ENCODE measurements at places on chromosomes 5 and 9.
A peak's percentile ranks its signal among the peaks of the same experiment; 100 is the strongest.

GRCh38 chr9:83962165-83962564, 17.9 kb downstream of the HNRNPK start:
- no peak for DNase-seq

DNA sequence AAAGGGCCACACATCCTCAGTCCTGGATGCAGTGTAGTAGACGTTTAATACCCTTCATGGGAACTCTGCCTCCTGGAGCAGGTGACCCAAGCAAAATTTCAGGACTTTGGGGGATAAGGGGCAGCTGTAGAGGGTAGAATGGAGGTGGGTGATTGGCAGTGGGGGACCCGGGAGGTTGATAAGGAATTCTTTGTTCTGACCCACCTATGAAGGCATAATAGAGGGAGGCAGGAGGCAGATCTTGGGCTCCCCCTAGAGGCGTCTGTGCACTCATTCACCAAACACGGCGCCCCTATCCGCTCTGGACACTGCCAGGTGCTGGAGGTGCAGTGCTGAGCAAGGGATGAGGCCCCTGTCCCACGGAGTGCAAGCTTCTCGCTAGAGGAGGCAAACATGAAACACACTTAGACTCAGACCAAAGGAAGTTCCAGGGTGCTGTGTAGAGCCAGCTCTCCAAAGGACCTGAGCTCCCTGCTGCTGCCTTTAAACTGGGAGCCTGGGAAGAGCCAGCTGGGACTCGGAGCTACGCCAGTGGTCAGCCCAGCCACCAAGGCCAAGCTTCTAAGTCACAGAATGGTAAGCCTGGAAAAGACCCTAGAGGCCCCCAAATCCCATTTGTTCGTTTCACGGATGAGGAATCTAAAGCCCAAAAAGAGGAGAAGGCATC, 7.7 kb downstream of the IL17B start:
- peak; percentile 86 for DNase-seq

GRCh38 chr9:126872516-126872915, 12.1 kb downstream of the ZBTB34 start:
- DNase-seq, result no peak

DNA sequence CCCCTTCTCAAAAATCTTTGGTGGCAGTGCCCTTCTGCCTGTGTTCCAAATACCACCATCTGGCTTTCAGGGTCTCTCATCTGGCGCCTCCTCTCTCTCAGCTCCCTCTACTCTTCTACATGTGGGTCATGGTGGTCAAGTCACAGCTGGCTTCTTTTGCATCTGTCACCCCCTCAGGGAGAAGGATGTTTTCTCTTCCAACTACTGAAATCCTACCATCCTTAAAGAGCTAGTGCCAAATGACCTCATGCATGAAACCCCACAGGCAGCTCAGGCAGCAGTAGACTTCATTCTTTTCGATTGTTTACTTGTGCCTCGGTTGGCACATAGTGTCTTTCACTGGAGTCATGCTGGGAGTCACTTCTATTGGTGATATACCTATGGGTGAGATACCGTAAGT, 219.2 kb downstream of the DCP2 start:
- no peak for DNase-seq

DNA sequence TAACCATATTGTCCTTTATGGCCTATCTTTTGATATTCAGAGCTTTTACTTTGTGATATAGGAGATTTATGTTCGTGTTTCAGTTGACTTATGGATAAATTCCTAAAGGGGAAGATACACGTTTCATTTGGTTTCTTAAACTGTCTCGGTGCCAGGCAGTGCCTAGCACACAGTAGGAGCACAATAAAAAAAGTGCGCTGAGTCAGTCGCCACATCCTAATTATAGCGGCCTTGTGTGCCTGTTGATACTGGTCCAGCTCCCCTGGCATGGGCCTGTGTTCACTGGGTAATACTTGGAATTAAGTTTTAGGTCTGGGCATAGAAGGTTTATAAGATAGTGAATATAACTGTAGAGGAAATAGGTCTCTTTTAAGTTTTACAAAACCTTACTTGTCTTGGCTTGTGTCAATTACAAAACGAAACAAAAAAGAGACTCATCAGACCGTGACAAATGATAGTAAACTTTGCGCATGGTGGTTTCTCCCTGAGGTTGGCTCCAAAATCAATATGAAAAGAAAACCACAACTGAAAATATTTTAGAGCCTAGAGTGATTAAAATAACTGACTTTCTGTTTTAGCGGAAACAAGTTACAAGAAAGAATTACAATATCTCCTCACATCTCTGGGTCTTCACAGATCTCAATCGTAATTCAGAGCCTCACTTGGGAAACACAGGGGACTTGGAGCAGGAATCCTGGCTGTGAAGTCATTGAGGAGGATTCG, 84.8 kb downstream of the MVB12B start:
- DNase-seq, result no peak

- DNase-seq, result no peak
Measured at GRCh38 chr5:143215690-143216089, 187.8 kb downstream of the NR3C1 start.

DNA sequence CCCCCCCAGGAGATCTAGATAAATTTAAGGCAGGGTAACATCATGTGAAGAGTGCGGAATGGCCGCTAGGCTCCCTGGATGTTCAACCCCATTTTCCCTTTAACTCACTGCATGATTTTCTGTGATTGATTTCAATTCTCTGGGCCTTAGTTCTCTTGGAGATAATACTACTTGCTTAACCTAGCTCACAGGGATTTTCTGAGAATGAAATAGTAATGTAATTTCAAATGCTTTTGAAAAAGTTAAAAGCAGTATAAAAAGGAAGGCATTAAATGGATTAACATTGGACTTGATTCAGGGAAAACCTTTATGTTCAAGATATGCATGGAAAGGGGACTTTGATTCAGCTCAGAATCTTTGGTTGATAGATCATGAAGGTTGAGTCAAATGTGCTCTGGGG, 90.9 kb downstream of the KIF4B start:
- no peak for DNase-seq

DNA sequence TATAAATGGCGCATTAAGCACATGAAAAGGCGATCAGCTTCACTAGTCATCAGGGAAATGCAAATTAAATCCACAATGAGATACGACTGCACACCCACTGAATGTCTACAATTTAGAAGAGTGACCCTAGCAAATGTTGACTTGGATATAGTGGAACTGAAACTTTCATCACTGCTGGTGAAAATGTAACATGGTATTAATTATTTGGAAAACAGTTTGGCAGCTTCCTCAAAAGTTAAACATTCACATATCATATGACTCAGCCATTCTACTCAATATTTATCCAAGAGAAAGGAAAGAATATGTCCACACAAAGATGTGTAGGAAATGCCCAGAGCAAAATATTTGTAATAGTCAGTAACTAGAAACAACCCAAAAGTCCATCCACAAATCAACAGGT, 146.5 kb downstream of the LPAR1 start:
- DNase-seq, result no peak

DNA sequence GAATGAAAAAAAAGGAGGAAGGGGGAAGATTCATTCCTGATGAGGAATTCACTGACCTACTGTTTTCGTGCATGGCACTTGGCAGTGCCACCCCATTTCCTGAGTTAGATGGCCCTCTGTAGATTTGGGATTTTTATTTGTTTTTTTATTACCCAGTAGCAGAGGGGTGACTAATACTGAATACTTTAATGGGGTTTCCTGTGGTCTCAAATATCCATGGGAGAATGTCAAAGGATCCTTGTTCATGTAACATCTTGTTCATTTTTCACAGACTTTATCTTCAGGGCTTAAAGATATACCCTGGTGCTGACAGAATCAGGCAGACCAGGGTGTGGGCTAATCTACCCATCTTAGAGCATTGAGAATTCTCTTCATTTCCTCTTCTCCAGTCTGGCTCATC, 93.0 kb downstream of the MAMDC2 start:
- no peak for DNase-seq

DNA sequence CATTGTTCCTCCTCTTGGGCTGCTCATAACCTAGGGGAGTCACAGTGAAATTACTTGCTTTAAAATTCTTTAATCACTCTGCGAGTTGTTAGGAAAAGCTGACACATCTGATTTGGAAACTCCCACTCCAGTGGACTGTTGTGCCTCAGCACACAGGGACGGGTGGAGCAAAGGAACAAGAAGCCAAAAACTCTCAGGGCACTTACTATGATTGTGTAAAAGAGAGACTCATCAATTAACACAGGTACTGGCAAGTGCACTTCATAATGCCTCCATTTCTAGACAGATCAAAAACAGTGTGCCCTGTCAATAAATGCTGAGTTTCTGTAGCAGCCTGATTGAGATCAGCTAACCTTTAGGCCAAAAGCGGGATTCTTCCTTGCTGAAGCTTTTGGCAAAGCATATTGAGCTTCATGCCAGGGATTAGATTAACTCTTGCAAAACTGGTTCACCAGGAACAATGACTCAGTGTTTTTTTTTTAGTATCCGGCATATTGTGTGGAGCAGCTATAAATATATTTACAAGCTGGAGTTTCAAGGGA, 55.9 kb downstream of the TMC1 start:
- peak; percentile 93 for DNase-seq

- DNase-seq, result no peak
Measured at GRCh38 chr5:171794470-171794960, 8.9 kb downstream of the SMIM23 start.

DNA sequence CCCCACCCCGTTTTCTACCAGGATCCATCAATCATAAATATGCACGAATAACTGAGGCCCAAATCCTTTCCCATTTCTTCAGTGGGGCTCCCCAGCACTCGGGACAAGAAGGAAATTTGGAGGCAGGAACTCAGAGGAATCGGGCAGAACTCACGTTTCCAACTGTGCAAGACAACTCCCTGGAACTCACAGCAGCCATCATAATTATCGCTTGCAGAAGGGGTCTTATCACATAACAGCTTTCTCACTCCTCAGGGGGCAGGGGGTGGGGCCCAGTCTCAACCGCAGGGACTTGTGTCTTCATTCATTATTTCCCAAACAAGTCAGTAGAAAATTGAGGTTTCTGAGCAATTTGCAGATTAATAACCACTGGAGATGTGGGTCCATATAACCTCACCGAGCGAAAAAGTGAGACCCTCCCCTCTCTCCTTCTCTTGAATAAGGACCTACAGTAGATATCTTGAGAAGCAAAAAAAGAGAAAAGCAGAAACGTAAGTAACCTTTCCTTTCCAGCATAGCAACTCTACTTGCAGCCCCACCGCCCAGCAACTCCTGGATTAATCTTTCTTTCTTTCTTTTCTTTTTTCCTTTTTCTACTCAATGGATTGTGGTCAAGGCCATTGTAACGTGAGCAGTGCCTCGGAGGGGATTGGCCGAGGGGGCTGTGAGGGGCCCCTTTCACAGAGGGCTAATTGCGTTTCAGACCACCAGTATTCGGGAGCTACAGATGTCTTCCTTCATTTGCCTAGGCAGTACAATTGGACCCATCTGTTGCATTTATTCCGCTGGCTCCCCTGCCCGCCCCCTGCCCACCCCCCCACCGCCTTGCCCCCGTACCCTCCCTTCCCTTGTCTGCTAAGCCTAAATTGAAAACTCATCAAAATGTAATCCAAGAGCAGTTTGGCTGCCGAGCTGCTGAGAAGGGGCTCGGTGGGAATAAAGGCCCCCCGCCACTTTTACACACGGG, 24.7 kb upstream of the TIFAB start:
- no peak for DNase-seq

DNA sequence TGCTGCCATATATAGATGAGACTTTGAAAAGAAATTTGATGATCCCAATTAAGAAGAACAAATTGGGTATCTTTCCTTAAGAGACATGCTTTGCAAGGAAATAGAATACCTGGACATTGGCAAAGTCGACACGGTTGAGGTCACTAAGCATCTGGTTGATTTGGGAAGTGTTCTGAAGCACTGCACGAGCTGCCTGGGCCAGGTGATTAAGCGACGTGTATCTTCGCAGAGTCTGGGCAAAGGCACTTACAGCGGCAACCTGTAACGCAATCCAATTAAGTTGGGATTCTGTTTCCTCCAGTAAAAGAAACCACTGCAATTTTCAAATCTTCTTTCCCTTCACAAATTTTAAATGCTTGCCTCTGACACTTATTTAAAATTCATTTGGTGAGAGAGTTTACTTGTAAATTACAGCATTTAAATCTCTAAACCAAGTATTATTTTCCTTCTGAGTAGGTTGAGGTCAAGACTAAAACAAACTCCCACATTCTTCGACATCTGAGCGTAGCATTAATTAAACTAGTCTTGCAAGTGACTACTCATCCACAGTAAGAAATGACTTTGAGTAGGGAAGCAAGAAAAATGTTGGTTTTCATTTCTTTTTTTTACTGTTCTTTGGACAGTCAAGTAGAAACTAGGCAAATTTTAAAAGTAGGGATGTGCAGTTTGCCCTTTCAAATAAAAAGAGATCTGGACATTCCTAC, 262.8 kb downstream of the RFX3 start:
- DNase-seq, result no peak

DNA sequence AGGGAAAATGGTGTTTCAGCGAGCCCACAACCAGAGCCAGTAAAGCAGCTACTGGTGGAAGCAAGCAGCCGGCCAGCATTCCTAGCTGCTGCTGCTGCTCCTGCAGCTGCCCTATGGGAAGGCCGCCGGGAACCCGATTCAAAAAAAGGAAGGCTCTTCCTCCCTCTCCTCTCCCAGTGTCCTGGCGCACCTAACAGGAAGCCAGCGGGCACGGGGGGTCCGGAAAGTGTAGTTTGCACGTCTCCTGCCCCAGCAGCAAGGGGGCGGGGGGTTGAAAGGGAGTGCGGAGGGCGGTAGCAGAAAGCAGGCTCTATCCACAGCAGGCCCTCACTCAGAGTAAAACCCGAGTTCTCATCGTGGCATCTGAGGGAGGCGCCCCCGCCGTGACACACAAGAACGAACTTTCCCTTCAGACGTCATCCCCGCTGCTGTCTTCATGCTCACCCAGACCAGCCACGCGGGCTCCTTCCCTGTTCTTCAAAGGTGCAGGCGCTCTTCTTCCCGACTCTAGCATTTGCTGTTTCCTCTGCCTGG, 16.5 kb downstream of the GRXCR2 start:
- DNase-seq, result peak; percentile 82

GRCh38 chr5:44278469-44278868, 110.8 kb downstream of the FGF10 start:
- DNase-seq, result no peak

DNA sequence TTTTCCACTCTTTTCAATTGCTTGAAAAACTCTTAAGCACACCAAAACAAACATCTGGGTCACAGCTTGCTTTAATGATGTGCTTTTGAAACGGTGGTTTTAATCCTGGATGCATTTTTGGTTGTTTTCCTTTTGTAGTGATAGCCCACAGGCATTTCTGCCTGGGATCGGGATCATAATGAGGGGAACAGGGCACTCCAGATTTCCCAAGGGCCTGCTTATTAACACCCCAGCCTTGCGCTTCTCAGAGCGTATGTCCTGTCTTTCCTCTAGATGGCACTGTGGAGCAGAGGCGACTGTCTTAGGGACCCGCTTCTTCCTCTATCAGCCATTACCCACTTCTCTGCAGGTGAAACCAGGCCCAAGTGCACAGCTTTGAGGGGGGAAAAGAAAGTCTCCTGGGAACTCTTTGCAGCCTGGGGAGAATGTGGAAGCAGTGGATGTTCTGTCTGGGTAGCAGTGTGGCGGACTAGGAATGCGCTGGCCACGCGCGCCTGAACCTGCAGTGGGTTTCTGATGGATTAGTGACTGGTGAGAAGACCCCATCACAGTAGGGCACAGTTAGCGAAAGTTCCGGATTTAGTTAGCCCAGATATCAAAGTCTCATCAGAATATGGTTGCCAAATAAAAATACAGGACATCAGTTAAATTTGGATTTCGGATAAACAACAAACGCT, 190.1 kb downstream of the GNA14 start:
- DNase-seq, result peak; percentile 94

Measured in HT-29 (cell line).